ENCODE measurements at places on chromosomes 4 and X. TPM values are rescaled to one million over a fixed set of nuclear protein-coding genes. Genes with fewer than 3 reads are reported as not detected.

Gene SH3RF1
- 11.1 TPM for total RNA-seq

Gene GRIA3
- total RNA-seq, result not detected

Gene KLB
- total RNA-seq, result 0.23 TPM

Gene WNK3
- not detected for total RNA-seq

Gene SUPT20HL2
- not detected for total RNA-seq

Gene ATP6AP2
- 19.5 TPM for total RNA-seq

Gene CXCL10
- 0.08 TPM for total RNA-seq

Gene IL2RG
- 0.08 TPM for total RNA-seq

Gene NWD2
- 0.33 TPM for total RNA-seq

Gene TMEM31
- not detected for total RNA-seq

Gene DDX3X
- total RNA-seq, result 100 TPM

Gene IL2
- total RNA-seq, result not detected

Gene MAGEA6
- total RNA-seq, result 3.2 TPM

Gene ARHGEF38
- 3.6 TPM for total RNA-seq

Gene TNIP3
- not detected for total RNA-seq

Gene SH3BP2
- total RNA-seq, result 166 TPM

Gene POF1B
- total RNA-seq, result 48.7 TPM

Gene ENAM
- total RNA-seq, result not detected

Gene PAGE4
- not detected for total RNA-seq

Gene BCORL1
- total RNA-seq, result 1.6 TPM

Gene CFAP47
- total RNA-seq, result not detected

Gene HERC3
- 1.8 TPM for total RNA-seq

Gene CSN1S1
- total RNA-seq, result not detected

Gene SPANXA1
- not detected for total RNA-seq

Gene VGLL1
- total RNA-seq, result 4.7 TPM

Gene TCEAL2
- total RNA-seq, result not detected
